ENCODE measurements at places on chromosomes 13 and 19.
A peak's percentile ranks its signal among the peaks of the same experiment; 100 is the strongest.

- DNase-seq = no peak
Measured at GRCh38 chr19:56167064-56167578, 8.7 kb upstream of the GALP start.

- DNase-seq = no peak
Measured at GRCh38 chr19:4086411-4086867, 19.7 kb upstream of the ZBTB7A start.

GRCh38 chr19:42251572-42252358, 3.2 kb downstream of the ERF start:
- no peak for DNase-seq

DNA sequence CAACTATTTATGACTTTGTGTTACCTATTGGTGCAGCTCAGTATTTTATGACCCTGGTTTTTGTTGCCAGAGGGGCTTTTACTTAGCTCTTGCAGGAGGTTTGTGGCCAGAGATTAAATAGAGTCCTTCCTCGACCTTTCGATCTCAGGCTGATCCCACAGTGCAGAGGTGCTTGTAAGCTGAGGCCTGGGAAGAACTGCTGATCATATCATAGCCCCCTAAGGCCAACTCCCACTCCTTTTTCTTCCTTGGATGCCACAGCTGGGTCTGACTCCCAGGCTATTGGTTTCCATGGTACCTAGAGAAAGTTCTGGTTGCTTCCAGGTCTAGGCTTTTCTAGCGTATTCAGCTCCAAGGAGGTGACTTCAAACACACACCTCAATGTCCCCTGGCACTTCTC, 324.9 kb downstream of the FOXO1 start:
- no peak for DNase-seq

- DNase-seq = no peak
Measured at GRCh38 chr13:52899206-52899605, 50.8 kb upstream of the PCDH8 start.

DNA sequence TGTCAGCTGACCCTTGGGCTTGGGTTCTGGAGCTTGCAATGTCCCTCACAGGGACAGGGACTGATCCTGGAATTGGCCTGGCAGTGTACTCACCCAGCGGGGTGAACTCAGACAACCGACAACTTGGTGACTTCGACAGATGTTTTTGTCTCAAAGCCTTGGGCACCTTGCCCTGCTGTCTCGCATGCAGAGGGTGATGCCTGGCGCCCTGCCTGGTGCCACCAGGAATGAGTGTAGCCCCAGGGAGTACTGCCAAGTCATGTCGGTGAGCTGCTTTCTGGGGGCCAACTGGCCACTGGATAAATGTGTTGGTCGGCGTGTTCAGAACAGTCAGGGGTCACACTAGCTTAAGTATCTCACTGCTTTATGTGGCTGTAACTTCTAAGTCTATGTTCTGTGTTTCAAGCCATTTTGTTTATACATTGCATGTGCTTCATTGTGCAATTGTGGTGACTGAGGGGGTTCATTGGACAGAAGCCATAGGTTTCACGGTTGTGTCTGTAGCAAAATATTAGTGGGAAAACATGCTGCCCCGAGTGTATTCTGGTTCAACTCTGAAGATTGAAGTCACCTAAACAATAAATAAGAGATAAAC, 96.3 kb upstream of the TNFSF11 start:
- DNase-seq = no peak

DNA sequence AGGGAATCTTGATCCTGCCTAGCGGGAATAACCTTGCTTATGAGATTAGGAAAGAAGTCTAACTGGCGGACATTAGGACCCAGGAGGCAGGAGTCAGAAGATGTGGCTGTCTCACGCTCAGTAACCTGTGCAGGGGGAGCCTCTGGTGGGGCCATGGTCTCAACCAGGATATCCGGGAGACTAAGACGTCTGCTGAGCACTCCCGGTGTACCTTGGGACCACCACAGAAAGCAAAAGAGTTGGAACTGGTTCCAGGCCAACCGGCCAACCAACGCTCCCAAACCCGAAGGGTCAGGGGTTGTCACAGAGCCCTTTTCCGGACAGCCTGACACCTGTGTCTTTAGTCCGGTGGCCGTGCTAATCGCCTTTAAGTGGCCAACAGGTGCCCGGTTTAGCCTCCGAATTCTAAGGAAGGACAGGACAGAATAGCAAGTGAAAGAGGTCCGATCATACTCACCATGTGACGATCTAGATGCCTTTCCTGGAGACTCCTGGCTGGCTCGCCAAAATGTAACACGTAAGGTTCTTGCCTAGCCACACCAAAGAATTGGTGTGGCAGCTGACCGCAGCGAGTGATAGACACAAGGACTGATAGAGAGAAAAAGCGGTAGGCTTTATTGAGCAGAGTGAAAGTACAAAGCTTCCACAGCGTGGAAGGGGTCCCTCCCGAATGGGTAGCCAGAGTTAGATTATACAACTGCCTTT, 103.9 kb upstream of the DIAPH3 start:
- no peak for DNase-seq

DNA sequence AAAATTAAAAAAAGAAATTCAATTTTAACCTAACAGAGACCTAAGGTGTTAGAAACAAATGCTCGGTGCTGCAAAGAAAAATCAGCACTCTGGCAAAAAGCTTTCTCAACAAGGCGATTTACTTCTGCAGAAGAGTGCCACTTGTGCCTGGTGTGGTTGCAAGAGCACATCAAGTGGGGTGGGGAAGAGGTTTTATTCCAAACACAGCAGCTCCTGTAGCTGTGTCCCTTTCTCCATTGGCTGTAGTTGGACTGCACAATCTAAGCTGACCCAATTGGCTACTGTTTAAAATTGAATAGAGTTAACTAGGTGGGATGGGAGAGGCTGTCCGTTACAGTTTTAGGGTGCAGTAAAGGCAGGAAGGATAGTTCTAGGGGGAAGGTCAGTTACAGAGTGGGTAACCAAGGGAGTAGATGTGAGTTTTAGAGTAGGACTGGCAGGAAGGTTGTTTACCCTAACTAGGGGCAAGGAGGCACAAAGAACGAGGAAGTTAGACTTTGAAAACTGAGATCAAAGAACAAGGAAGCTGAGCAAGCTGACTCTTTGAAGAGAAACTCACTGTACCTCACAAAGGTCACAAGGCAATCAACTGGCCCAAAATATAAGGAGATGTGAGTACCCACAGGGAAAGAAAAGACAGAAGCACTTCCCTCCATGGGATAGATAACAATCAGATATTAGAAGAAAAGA, 145.7 kb downstream of the LIG4 start:
- no peak for DNase-seq

DNA sequence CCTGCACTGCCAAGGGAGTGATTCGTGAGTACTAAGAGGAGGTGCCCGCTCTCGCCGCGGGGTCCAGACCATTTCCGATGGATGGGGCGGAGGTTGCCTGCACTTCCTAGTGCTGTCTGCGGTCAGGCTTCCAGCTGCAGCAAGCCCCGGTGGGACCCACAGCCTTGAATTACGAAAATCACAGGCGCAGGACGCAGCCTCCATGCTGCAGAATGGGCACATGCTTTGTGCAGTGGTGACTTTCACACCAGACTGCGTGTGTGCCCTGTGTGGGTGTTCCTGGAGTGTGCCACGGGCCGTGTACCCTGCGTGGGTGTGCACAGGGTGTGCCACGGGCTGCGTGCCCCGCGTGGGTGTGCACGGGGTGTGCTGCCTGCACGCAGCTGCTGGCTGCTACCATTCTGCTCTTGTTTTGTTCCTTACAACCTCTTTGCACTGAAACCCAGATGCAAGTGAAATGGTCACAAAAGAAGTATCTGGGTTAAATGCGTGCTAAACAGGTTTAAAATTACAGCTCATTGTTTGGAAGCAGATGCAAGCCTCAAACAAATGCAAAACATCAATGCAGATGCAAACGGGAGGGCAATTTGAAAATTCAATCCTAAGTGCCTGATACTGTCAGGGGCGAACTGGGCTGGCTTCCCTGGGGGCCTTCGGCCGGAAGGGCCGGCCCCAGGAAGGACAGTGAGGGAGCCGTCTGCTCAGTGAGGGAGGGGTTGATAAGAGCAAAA, 221.2 kb upstream of the SOX1 start:
- no peak for DNase-seq

DNA sequence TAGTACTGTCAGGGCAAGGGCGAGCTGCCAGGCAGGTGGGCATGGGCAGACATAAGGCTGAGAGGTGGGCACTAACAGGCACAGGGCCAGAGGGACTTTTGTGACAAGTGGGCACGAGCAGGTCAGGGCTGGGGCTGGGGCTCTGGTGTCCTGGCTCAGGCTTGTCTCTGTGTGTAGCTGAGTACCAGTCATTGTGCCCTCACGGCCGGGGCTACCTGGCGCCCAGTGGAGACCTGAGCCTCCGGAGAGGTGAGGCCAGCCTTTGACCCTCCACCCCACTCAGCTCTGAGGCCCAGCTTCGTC, 21.6 kb downstream of the LTBP4 start:
- no peak for DNase-seq

DNA sequence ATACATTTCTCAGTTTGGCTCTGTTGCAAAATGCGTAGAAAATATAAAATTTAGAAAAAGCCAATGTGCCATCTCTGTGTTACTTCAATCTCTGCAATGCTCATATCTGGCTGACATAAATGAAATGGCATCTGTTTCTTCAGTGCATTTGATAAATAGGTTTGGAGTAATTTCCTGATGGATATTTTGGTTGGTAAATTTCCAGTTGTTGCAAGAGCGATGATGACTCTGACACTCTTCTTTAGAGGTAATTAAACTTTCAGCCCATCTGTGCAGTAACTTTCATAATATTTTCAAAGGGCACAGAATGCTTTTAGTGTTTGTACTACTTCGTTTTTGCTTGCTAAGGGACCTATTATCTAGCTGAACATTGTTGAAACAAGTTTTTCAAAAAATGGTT, 1286.4 kb downstream of the PCDH9 start:
- no peak for DNase-seq

DNA sequence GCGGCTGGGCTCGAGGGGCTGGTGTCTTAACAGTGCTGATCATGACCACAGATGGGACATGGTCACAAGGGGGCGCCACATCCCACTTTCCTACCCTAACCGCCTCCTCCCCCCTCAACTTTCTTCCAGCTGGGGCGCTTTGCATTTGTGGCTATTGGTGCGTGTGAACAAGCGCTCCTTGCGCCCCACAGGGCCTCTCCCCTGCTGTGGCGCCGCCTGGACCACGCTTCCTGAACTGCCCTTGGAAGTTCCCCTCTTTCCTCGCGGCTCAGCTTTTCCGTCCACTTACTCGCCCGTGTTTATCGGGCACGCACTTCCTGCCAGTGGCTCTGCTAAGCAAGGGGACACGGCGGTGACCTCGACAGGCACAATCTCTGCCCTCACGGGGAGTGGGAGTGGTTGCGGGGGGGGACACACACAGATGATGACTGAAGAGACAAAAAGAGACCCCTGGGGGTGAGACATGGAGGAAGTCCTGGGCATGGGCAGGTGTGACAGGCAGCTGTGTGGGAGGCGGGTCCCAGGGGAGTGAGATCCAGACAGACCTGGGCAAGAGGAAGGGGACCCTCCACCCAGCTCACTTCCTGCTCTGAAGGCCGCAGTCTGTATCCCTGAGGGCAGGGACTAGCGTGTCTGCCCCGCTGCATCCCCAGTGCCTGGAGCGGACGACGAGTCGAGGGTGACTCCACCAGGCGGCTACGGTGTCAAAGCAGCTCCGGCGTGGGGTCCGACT, 40.3 kb downstream of the ZNF787 start:
- DNase-seq = peak; percentile 37

Data from activated T-helper 1 cell treated with Interleukin-2 at 50 U/mL for 16 hours (primary cell).